Germinal center (tissue), 1 donor: ENCODE measurements at places on chromosomes 7 and 10.
A peak's percentile ranks its signal among the peaks of the same experiment; 100 is the strongest.

GRCh38 chr7:157541295-157542067 is 204.7 kb downstream of the DNAJB6 start:
- no peak for DNase-seq

GRCh38 chr7:111985798-111986197 is 220.4 kb downstream of the DOCK4 start:
- DNase-seq, result no peak

GRCh38 chr10:105774881-105775280 is 1133.8 kb downstream of the SORCS3 start:
- DNase-seq, result no peak

DNA sequence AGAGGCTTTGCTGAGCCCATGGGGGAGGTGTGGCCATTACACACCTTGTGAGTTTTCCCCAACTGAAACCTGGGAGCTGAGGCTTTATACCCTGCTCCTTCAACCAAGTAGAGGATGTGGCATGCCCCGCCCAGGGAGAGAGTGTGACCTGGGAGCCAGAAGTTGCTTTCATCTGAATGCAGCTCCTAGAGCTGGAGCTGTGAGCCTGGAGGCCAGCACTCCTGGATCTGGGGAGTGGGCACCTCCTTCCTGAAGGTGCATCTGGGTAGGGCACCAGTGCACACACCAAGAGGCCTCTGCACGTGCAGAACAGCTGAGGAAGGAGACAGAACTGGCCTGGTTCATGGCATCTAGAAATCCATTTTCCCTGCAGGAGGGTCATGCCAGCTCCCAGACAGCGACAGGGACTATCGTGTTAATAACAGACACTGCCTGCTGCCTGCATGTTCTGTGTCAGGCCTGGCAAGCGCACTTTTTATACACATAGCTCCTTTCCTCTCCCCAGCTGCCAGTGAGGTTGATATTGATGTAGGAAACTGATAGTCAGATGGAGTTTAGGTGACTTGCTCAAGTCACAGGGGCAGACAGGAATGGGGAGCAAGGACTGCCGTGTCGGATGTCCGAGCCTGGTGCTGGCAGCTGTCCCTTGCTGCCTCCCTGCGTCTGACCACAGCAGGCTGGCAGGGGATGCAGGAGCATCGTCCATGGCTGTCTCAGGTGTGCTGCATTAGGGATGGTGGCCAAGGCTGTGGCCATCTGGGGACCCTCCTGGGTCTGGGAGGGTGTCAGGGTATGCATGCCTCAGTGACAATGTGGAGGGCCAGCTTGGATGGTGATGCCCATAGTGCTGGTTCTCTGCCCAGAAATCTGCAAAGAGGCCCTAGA is 189.9 kb upstream of the CXCL12 start:
- DNase-seq, result no peak

DNA sequence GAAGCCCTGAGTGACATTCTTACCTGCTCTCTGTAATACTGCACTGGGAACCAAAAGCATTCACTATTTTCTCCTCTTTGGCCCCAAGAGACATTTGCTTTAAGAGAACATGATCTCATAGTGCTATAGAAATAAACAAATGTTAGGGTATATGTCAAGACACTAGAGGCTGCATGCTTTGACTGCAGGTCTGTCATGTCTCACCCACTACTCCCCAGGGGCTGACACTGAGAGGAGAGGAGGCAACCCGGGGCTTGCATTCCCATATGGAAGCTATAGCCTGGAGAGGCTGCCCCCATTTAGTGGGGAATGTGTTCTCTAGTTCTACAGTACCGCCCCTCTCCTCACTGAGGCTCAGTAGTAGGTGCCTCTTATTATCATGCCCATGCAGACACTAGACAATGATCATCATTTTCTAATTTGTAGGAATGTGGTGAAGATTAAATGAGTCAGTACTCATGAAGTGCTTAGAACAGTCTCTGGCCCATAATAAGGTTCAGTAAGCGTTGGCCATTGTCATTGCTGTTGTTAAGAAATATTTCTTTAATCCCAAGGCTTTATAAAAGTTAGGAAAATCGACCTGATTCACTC is 4.9 kb upstream of the SLF2 start:
- no peak for DNase-seq

DNA sequence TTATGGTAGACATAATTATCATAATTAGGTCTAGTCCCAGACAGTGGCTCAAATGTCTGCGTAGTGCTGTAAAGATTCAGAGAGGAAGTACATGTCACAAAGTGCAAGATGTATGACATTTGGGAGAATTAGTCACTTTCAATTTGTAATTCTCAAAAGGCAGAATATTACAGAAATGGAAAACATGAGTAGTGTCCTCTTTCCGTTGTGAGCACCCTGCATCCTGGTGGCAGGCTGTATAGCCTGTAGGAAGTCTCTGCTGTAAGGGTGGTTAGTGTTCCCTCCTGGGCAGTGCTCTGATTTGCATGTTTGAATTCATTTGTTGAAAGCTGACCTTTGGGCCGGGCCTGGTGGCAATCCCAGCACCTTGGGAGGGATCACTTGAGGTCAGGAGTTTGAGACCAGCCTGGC is 17.0 kb downstream of the CDK14 start:
- peak; percentile 30 for DNase-seq

- no peak for DNase-seq
Observed at GRCh38 chr10:33412241-33412640, 77.8 kb upstream of the NRP1 start.

GRCh38 chr7:105815576-105815975 is 60.8 kb downstream of the ATXN7L1 start:
- no peak for DNase-seq

GRCh38 chr7:34242391-34242790 is 337.1 kb downstream of the BMPER start:
- DNase-seq, result no peak

GRCh38 chr10:24428410-24428782 is 219.5 kb downstream of the KIAA1217 start:
- no peak for DNase-seq

GRCh38 chr10:29280488-29280840 is 8.4 kb upstream of the LYZL1 start:
- no peak for DNase-seq

DNA sequence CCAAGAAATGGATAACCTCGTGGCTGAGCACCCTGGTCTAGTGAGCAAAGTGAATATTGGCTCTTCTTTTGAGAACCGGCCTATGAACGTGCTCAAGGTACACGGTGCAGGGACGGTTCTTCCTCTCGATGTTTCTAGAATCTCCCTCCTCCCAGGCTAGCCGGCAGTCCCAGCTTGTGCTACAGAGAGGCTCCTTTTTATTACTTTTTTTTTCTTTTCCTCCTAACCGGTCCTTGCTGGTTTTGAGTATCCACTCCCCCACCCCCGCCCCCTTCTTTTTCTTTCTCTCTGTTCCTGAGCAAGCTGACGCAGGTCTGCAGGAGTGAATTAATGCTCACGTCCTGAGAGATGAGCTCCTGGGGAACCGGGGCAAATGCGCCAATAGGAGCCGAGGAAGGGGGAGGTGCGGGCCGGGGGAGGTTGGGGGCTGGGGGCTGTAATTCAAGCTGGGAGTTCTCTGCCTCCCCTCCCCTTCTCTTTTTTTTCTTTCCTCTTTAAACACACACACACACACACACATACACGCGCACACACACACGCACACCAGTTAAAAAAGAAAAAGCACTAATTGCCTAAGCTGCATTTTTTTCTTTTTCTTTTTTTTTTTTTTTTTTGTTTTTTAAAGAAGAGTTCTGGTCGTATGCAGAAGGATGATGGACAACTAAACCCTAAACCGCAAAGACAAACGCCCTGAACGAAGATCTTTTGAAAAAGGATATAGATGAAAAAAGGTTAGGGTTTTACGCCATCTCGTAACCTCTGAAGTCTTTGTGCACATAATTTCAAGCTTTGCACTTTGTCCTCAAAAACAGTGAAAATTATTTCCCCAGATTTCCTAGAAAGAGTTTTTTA is 6.6 kb downstream of the CPA2 start:
- DNase-seq, result no peak
